ENCODE measurements at places on chromosomes 2 and 18. TPM values are rescaled to one million over a fixed set of nuclear protein-coding genes. Genes with fewer than 3 reads are reported as not detected.

Gene ICA1L
- 3.7 TPM for total RNA-seq

Gene TSPYL6
- total RNA-seq: not detected

Gene STAMBP
- 24.0 TPM for total RNA-seq

Gene NETO1
- total RNA-seq: 15.0 TPM

Gene SPATA3
- not detected for total RNA-seq

Gene ADCY3
- 37.3 TPM for total RNA-seq

Gene PCGF1
- total RNA-seq: 15.0 TPM

Gene TSGA10
- total RNA-seq: 1.6 TPM

Gene POTEI
- total RNA-seq: not detected

Gene GPR39
- total RNA-seq: 4.7 TPM

Gene CRYGD
- total RNA-seq: not detected

Gene LYPD1
- 158 TPM for total RNA-seq

All from mesangial cell (primary cell).